ENCODE measurements at places on chromosomes 3 and 15. TPM values are rescaled to one million over a fixed set of nuclear protein-coding genes. Genes with fewer than 3 reads are reported as not detected.

- no peak for DNase-seq
Observed at GRCh38 chr3:108966773-108967172, 13.1 kb upstream of the GUCA1C start.

DNA sequence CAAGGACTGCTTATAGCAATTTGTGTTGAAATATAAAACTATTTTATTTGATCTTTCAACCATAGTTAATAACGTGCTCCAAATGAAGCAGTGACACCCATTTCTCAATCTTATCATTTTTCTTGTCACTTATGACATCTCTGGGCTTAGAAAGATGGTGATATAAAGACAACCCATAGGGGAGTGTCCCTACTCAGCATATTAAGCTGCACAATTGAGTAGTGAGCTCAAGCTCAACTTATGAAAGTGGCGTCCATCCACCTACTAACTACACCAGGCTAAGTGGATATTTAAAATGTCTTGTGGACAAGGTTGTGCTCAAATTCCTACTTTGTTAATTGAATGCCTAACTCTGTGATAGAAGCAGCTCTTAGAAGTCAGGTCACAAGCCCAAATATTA is 46.7 kb downstream of the SLC9C1 start:
- DNase-seq = no peak

- no peak for DNase-seq
Observed at GRCh38 chr15:59699810-59700431, 10.8 kb upstream of the BNIP2 start.

DNA sequence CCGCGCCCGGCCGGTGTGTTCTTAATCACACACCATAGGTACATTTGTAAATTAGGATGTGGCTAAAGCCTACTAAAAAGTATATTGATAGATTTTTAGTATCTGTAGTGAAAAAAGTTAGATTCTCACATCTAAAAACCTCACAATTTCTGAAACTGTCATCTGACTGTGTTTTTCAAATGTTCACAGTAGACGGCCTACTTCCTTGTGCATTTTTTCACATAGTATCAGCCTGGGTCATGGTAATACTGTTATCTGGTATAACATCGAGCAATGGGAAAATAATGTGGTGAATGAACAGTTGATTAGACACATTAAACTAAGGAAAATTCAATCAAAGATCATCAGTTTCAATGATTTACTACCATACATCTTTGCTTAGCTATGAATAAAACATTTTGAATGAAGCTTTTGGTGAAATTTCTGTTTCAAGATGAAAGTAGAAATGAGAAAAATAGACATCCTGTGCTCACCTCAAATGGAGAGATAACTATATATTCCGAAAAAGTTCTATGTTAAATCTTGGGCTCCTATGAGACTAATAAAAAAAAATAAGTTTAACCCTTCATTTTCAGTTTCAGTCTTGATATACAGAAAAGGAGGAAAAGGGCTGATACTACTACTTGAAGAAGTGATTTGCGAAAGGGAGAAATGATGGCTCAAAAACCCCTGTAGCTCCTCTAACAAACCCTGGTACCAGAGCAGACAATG is 262.7 kb downstream of the ZBTB20 start:
- DNase-seq = no peak

GRCh38 chr15:72116731-72117485 is 1.0 kb downstream of the MYO9A start:
- peak; percentile 28 for DNase-seq

Gene SPINT1
- 66.7 TPM for polyA plus RNA-seq

Gene COL6A5
- polyA plus RNA-seq = 0.07 TPM

Gene CYP1A1
- not detected for polyA plus RNA-seq

Gene GRIP2
- polyA plus RNA-seq = 1.7 TPM

Measured in left kidney (tissue), 8 donors.